ENCODE measurements at places on chromosomes 13 and 19. TPM values are rescaled to one million over a fixed set of nuclear protein-coding genes. Genes with fewer than 3 reads are reported as not detected.

DNA sequence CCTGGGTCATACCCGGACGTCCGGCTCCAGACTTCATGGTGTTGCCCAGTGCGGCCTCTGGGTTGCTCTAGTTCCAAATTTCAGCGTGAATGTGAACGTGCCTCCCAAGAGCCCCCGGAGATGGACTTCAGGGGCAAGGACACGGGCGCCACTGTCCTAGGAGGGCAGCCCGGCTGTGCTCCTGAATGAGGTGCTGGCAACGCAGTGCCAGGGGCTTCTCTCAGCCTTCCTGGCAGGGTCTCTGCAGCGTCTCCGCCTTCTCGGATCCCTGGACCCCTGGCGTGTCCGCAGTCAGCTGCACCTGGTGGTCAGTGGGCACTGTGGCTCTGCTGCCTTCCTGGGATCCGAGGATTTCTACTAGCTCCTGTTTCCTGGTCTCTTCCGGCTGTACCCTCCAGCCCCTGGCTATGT, 101.7 kb upstream of the MCF2L start:
- DNase-seq = no peak
- no peaks in the 10 kb centered on the region for H3K4me1 ChIP-seq
- no peaks in the 10 kb centered on the region for H3K27me3 ChIP-seq
- H3K36me3 ChIP-seq = peaks cover 19% of the 10 kb centered on the region
- no peak overlapping the region for H3K27ac ChIP-seq

DNA sequence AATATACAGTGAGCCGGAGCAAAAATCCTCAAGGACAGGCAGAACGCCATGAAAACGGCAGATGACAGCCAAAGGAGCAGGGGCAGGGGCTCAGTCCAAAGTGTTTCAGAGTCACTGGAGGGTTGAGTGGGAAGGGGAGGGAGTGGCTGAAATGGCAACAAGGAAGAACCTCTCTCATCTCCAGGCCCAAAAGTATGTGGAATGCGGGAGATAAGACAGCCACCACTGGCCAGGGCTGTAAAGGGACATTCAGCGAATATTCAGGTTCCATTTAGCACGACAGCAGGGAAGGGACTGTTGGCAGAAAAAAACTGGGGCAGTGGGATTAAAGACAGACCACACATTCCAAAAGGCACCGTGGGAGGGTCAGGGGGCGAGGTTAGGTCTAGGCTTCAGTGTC, 48.4 kb downstream of the USPL1 start:
- no peak for DNase-seq
- H3K27me3 ChIP-seq = no peaks in the 10 kb centered on the region
- no peaks in the 10 kb centered on the region for H3K36me3 ChIP-seq
- peaks cover 8% of the 10 kb centered on the region for H3K4me1 ChIP-seq

- no peak for DNase-seq
- peaks cover 9% of the 10 kb centered on the region for H3K36me3 ChIP-seq
- H3K4me1 ChIP-seq = peaks cover 10% of the 10 kb centered on the region
- H3K27ac ChIP-seq = no peak overlapping the region
- peak overlapping the region; percentile 90 for H3K4me3 ChIP-seq
- H3K27me3 ChIP-seq = no peaks in the 10 kb centered on the region
Observed at GRCh38 chr19:17720440-17720839, 1.2 kb downstream of the MAP1S start.

DNA sequence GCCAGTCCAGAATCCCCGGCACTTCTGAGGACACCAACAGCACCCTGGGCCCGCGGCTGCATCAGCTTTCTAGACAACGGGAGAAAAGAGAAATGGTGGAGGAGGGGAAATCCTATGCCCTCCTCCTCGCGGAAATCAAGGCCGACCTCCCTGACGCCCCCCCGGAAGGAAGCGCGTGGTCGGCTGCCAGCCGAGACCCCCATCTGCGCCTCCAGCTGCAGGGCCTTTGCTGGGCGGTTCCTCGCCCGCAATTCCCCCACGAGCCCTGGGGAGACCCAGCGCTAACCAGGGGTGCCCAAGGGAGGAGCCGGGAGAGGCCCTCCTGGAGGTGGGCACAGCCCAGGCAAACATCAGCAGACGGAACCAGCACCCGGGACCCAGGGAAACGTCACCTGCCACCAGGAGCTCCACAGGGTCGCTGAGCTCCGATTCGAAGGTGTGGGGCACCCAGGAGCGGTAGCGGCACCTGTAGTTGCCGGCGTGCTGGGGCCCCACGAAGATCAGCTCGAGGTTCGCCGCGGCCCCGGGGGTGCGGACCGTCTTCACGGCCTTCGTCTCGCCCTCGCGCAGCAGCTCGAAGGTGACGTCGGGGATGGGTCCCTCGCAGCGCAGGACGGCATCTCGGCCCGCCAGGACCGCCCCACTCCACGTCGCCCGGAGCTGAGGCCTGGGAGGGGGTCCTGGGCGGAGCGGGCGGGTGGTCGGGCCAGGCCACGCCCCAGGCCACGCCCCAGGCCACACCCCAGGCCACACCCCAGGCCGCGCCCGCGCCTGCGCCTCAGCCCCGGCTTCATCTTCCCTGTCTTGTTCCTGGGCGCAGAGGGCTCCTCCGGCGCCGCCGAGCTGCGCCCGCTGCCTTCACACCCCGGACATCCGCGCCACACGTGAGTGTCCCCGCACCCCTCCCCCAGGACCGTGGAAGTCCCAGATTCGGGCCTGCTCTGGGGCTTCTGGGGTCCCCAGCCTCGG, 6.0 kb downstream of the A1BG start:
- no peaks in the 10 kb centered on the region for H3K36me3 ChIP-seq
- H3K27ac ChIP-seq = peak overlapping the region; percentile 73
- peaks cover 9% of the 10 kb centered on the region for H3K4me1 ChIP-seq
- peaks cover 19% of the 10 kb centered on the region for H3K27me3 ChIP-seq

GRCh38 chr19:13557756-13558398, 51.6 kb upstream of the CACNA1A start:
- peaks cover 28% of the 10 kb centered on the region for H3K27me3 ChIP-seq
- H3K27ac ChIP-seq = no peak overlapping the region
- DNase-seq = no peak
- H3K4me3 ChIP-seq = no peak overlapping the region
- H3K4me1 ChIP-seq = no peaks in the 10 kb centered on the region
- no peaks in the 10 kb centered on the region for H3K36me3 ChIP-seq

The SIAH3 gene
- 4.8 TPM for total RNA-seq

The ZNF439 gene
- 6.6 TPM for total RNA-seq

The CGB2 gene
- not detected for total RNA-seq

The GRIK5 gene
- total RNA-seq = 1.4 TPM

All from T-cell (primary cell).